ENCODE measurements at places on chromosomes 3 and 15.
A peak's percentile ranks its signal among the peaks of the same experiment; 100 is the strongest.

GRCh38 chr3:107679921-107680320 is 157.2 kb downstream of the BBX start:
- no peak for DNase-seq

- DNase-seq, result no peak
Measured at GRCh38 chr15:75942464-75942863, 38.8 kb downstream of the FBXO22 start.

GRCh38 chr15:67807141-67807540 is 18.2 kb upstream of the SKOR1 start:
- no peak for DNase-seq

DNA sequence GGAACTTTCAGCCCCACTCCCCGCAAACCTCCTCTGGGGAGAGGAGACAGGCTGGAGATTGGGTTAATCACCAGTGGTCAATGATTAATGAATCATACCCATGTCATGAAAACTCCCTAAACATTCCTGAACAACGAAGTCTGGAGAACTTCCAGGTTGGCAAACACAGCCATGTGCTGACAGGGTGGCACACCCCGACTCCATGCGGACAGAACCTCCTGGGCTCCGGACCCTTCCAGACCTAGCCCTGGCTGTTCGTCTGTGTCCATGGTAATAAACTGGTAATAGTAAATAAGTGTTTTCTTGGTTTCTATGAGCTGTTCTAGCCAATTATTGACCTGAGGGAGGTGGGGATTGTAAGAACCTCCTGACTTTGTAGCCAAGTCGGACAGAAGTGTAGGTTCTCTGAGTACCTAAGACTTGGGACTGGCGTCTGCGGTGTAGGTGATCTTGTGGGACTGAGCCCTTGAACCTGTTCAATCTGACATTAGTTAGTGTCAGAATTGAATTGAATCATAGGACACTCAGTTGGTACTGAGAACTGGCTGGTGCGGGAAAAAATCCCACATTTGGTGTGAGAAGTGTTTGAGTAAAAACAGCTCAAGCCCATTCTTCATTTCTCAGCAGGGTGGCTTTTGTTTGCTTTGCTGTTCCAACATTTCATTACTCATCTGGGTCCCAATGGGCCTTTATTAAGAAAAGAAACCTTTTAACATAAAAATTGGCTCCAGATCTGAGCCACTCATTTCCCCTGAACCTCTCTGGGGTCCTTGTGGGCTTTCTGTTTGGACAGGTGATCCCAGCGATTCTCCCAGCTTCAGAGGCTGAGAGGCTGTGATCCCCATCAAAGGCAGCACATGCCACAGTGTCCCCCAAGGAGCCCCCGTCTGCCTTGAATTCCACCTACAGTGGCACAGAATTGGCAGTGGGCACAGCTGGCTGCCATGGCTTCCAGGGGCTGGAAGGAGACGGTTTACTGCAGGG is 151.0 kb downstream of the TJP1 start:
- no peak for DNase-seq

DNA sequence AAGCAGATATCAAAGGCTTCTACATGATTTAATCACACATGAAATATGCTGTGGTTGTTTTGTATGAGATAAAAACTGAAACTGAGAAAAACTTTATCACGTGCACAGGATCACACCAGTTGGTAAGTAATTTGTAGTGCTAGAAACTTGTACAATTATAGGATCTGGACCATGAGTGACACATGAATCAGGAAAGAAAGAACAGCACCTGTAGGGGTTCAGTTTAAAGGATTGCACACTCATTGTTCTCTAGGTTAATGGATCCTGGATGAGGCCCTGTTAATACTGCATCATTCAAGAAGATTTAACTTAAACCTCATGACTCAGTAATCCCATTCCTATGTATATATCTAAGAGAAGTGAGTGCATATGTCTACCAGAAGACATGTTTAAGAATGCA is 87.9 kb downstream of the STT3B start:
- DNase-seq, result no peak

GRCh38 chr3:61537366-61537765 is 24.0 kb upstream of the PTPRG start:
- no peak for DNase-seq

- DNase-seq, result no peak
Measured at GRCh38 chr3:190380184-190380583, 7.8 kb upstream of the CLDN16 start.

DNA sequence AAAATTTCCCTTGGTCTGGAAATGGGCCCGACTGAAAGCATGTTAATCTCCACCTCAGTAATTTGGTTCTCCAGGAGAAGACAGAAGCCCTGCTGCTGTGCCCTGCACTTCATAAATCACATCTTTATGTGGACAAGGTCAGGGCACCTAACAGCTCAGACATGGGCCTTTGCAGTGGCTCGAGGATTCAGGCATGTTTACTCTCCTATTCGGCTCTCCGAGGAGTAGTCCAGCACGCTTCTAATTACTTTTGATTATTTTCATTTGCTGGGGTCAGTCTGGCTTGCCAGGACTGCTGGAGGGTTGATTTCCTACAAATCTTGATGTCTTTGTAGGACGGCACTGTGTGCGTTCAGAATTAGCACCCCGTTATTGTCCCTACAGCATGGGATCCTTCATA is 511.2 kb downstream of the MECOM start:
- DNase-seq, result no peak

- peak; percentile 36 for DNase-seq
Measured at GRCh38 chr15:74956648-74957475, at the start of gene RPP25. RPP25 (minus strand) TSS chr15:74956772; CDS start chr15:74956583, 189 bp downstream.

GRCh38 chr3:13268961-13269441 is 151.1 kb downstream of the NUP210 start:
- DNase-seq, result no peak

DNA sequence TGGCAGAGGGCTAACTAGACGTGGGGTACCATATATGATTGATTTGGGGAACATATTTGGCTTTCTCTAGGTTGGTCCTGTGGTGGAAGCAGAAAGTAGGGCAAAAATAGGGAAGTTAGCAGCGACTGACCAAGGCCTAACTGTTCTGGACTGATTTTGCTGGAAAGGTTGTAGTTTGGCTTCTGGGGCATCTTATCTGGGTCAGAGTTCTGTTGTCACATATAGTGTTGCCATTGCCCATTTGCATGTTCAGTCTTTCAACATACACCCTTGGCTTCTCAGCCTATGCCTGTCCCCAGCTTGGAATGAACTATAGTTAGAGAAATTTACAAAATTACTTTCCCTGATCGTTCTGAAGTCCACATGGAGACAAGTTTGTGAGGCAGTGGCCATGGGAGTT is 426.5 kb downstream of the TBC1D5 start:
- no peak for DNase-seq

GRCh38 chr3:65402597-65402996 is 636.1 kb downstream of the MAGI1 start:
- no peak for DNase-seq

DNA sequence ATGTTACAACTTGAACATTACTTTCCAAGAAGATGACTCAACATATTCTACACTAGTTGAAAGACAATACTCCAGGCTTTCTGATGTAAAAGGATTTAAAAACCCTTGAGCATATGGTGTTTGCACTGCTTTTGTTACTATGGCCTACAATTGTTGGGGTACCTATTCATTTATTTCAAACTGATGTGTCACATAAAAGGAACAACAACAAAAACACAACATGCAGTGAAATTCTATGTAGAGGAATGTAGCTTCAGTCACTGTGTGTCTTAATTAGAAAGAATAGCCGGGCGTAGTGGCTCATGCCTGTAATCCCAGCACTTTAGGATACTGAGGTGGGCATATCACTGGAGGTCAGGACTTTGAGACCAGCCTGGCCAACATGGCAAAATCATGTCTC is 1.6 kb downstream of the SPATA16 start:
- DNase-seq, result no peak

DNA sequence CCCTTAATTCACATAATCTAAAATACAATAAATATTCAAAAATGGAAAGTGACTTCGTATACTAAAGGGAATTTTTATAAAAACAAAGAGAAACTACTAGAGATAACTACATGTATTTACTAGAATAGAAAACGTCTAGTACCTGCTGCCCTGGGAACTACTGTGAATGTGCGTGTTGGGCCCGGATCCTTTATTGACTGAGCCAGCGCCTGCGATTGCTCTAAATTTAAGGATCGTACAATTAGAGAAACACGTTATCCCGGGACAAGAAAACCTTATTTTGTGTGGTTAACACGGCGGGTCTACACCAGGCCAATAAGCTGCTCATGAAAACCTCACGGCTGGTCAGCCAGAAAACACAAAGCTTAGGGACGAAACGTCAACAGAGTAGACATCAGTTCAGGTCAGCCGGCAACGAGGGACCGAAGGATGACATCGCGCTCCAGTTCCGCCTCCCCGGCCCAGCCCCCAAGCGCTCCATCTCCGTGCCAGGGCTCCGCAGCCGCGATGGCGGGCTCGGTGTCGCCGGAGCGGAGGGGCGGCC is 555 bp downstream of the TM2D3 start:
- no peak for DNase-seq

DNA sequence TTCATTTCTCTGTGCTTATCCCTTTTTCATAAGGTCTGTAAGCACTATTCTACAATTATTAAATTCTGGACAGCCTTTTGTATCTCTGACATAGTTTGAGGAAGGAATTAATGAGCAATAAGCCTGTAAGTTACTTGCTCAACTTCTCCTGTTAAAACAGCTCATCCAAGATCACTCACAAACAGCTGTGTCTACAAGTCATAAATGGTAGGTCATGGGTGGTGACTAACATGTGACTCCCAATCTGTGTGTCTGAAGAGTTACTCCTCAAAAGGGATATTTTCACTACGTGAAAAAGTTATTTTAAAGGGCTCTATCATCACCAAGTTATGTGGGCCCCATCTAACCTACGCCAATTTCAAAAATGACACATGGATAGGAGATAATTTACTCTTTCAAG is 145.2 kb upstream of the CBLB start:
- no peak for DNase-seq

DNA sequence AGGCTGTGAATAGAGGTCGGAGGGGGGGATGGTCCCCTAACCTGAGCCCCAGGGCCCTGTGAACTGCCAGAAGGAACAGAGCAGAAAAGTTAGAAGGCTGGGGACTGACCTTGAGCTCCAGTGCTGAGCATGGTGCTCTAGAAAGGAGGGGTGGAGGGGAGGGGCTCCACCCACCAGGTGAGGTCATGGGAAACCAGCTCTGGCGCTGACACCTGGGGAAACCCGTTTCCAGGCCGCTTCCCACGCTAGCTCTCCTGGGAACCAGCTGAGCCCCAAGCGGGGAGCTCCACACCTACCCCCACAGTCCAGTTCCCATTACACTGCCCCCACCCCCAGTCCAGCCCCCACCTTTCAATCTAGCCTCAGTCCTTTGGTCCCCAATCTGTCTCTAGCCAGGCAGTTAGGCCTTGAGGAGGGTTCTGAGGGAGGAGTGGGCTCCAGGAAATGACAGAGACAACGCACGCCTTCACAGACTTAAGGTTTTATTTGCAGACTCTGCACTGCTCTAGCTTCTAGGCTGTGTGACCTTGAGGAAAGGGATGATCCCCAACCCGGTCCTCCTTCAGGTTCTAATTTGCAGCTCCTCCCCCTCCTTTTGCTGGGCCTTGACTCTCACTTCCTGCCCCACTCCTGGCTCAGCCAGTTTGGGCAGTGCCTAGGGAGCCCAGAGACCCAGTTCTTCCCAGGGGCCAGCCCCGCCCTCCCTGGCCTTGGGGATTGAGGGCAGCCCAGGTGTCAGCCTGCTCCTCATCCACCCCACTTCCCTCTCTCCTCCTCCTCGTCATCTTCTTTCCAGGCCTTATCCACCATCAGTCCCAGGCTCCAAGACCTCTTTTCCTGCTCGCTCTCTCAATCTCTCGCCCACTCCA is 2.1 kb downstream of the RHOV start:
- DNase-seq, result peak; percentile 59

GRCh38 chr3:141405025-141405424 is 36.7 kb downstream of the ZBTB38 start:
- DNase-seq, result no peak

DNA sequence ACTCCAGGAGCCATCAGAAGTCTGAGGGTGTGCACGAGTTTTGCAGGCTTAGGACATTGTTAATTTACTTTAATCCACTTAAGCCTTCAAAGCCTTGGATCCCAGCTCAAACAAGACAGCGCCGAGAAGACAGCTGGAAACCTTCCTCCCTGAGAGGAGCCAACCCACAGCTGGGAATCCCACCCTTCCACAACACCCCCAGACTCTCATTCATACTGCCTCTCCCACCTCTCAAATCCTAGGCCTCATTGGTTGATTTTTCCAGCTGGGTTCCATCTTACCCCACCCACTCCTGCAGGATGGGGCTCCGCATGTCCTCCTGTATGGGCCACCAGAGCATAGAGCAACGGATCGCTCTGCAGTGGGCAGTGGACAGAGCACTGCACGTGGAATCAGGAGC is 80.4 kb downstream of the SEMA5B start:
- DNase-seq, result no peak

DNA sequence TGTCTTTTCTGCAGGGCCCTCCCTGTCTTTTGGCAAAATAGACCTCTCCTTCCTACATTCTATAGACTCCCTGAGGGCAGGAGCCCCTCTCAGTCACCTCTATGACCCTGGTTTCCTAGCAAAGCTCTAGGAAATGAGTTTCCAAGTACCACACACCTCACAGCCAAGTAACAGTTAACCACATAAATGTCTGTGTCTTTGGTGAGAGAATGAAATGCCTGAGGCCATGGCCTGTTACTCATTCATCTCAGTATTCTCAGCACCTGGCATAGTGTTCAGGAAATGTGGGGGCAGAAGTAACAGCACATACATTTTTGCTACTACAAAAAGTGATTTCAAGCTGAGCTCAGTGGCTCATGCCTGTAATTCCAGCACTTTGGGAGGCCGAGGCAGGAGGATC is 21.0 kb downstream of the RFT1 start:
- no peak for DNase-seq

- no peak for DNase-seq
Measured at GRCh38 chr3:129360171-129360611, 68.2 kb downstream of the EFCAB12 start.

GRCh38 chr15:56942118-56942517 is 23.7 kb downstream of the TCF12 start:
- DNase-seq, result no peak

- no peak for DNase-seq
Measured at GRCh38 chr3:171574556-171575240, 114.5 kb upstream of the TNIK start.

- no peak for DNase-seq
Measured at GRCh38 chr3:189507856-189508255, 123.3 kb upstream of the TP63 start.

GRCh38 chr3:193870376-193871219 is 265.4 kb upstream of the HES1 start:
- DNase-seq, result no peak

DNA sequence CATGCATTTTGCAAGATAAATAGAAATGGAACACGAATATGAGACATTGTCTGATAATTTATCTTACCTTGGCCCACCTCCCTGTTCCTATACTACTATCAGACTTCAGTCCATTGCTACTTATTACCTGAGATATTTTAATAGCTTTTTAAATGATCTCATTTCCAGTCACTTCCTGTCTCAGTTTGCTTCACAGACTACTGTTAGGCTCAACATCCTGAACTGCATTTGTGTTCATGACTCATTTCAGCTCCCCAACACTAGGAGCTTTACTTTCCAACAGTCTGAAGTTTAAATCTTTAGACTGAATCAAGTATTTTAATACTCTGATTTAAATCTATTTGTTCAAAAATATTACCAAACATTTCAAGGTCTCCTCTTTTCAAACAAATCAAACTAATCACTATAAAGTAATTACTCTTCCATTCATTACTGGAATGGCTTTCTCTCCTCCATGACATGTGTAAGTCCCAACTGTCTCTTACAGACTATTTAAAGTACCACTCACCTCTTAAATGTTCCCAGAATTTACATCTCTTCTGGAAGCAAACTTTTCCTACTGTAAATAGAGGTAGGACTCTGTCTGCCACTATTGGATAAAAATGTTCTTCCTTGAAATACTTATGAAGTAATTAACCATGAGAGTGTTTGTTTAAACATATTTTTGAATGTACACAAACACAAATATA is 1277.6 kb downstream of the ZPLD1 start:
- DNase-seq, result no peak

All from progenitor cell of endocrine pancreas (in vitro differentiated cells).